ENCODE measurements at places on chromosomes 7 and 10. TPM values are rescaled to one million over a fixed set of nuclear protein-coding genes. Genes with fewer than 3 reads are reported as not detected.

NUB1 gene
- total RNA-seq: 37.5 TPM

LRMDA gene
- not detected for total RNA-seq

DCLRE1C gene
- 19.8 TPM for total RNA-seq

BTBD16 gene
- total RNA-seq: not detected

BMPER gene
- total RNA-seq: not detected

OR2A5 gene
- total RNA-seq: not detected

ADARB2 gene
- total RNA-seq: 3.1 TPM

CAMK2B gene
- total RNA-seq: 0.24 TPM

CALCR gene
- total RNA-seq: not detected

PDIA4 gene
- 134 TPM for total RNA-seq

GRID1 gene
- total RNA-seq: 0.08 TPM

BUD23 gene
- 84.9 TPM for total RNA-seq

CFAP58 gene
- 0.26 TPM for total RNA-seq

KCNMA1 gene
- 35.6 TPM for total RNA-seq

COL26A1 gene
- 0.08 TPM for total RNA-seq

TFEC gene
- total RNA-seq: 4.2 TPM

LAMB4 gene
- total RNA-seq: not detected

CPVL gene
- not detected for total RNA-seq

PTPRZ1 gene
- total RNA-seq: not detected

PRLHR gene
- not detected for total RNA-seq

POLR2J2 gene
- 11.4 TPM for total RNA-seq

PRKG1 gene
- total RNA-seq: not detected

GCK gene
- not detected for total RNA-seq

FOXI2 gene
- total RNA-seq: not detected

MKX gene
- total RNA-seq: not detected

SLC26A3 gene
- total RNA-seq: 0.53 TPM

LIPN gene
- not detected for total RNA-seq

LRRTM3 gene
- not detected for total RNA-seq

SH2D4B gene
- total RNA-seq: 0.19 TPM
